Subcutaneous preadipocyte (primary cell): ENCODE measurements at places on chromosomes 13 and 19. TPM values are rescaled to one million over a fixed set of nuclear protein-coding genes. Genes with fewer than 3 reads are reported as not detected.

The MEDAG gene
- 22.1 and 55.1 TPM in 2 replicates for total RNA-seq

The PLIN4 gene
- total RNA-seq: 2.6 and 4.7 TPM in 2 replicates

The RNF225 gene
- total RNA-seq: 0.37 and 0.59 TPM in 2 replicates

The APOC4 gene
- not detected in 2 replicates for total RNA-seq

The FXYD3 gene
- total RNA-seq: not detected in 2 replicates

The BEST2 gene
- total RNA-seq: not detected in 2 replicates

The ELSPBP1 gene
- total RNA-seq: not detected in 2 replicates

The ZNF541 gene
- total RNA-seq: under 0.01 TPM in 2 replicates

The KLF5 gene
- total RNA-seq: 0.73 and 1.6 TPM in 2 replicates

The ELF1 gene
- 38.6 and 40.1 TPM in 2 replicates for total RNA-seq

The KASH5 gene
- not detected in 2 replicates for total RNA-seq

The ZNF525 gene
- total RNA-seq: 2.0 and 3.3 TPM in 2 replicates

The LIM2 gene
- not detected in 2 replicates for total RNA-seq

The MAST3 gene
- total RNA-seq: 1.8 and 2.5 TPM in 2 replicates

The ZNF416 gene
- 3.3 and 4.8 TPM in 2 replicates for total RNA-seq

The ARRDC2 gene
- total RNA-seq: 7.3 and 13.1 TPM in 2 replicates

The ZNF726 gene
- 2.9 and 6.5 TPM in 2 replicates for total RNA-seq

The ARGLU1 gene
- total RNA-seq: 35.3 and 49.3 TPM in 2 replicates

The PLVAP gene
- total RNA-seq: not detected in 2 replicates

The GRIK5 gene
- total RNA-seq: not detected in 2 replicates

The OR7A5 gene
- not detected in 2 replicates for total RNA-seq

The TNFRSF19 gene
- total RNA-seq: 0.37 and 2.0 TPM in 2 replicates

The CYP2B6 gene
- not detected in 2 replicates for total RNA-seq

The GRWD1 gene
- 32.7 and 53.6 TPM in 2 replicates for total RNA-seq

The ANGPTL8 gene
- not detected in 2 replicates for total RNA-seq

The HIPK4 gene
- under 0.01 and 0.20 TPM in 2 replicates for total RNA-seq

The HSH2D gene
- not detected in 2 replicates for total RNA-seq

The ELL gene
- total RNA-seq: 14.7 and 17.0 TPM in 2 replicates

The SHFL gene
- 13.1 and 16.2 TPM in 2 replicates for total RNA-seq
